Large intestine (tissue), 12 donors: ENCODE measurements at places on chromosomes 12 and 14. TPM values are rescaled to one million over a fixed set of nuclear protein-coding genes. Genes with fewer than 3 reads are reported as not detected.
A peak's percentile ranks its signal among the peaks of the same experiment; 100 is the strongest.

TCL1B gene
- 0.03 TPM for polyA plus RNA-seq

FKBP11 gene
- polyA plus RNA-seq = 55.3 TPM

NPFF gene
- not detected for polyA plus RNA-seq

SLCO1A2 gene
- polyA plus RNA-seq = 0.06 TPM

AJUBA gene
- 22.0 TPM for polyA plus RNA-seq

KITLG gene
- polyA plus RNA-seq = 17.2 TPM

LRRC74A gene
- not detected for polyA plus RNA-seq

FGD6 gene
- polyA plus RNA-seq = 12.3 TPM

NELL2 gene
- 99.9 TPM for polyA plus RNA-seq

- no peak within 1 kb of the TSS for H3K27ac ChIP-seq
- peaks cover 5% of the 10 kb centered on the region for H3K27me3 ChIP-seq
- H3K4me3 ChIP-seq = peak within 1 kb of the TSS; percentile 55
- H3K36me3 ChIP-seq = no peaks in the 10 kb centered on the region
Observed at GRCh38 chr14:74922752-74923401, at the start of gene RPS6KL1. RPS6KL1 (minus strand) TSS chr14:74923260; CDS start chr14:74921541, 1,719 bp downstream.

GRCh38 chr12:6347367-6348338, 5.8 kb upstream of the TNFRSF1A start:
- H3K36me3 ChIP-seq = no peaks in the 10 kb centered on the region
- DNase-seq = no peak
- H3K27ac ChIP-seq = no peak overlapping the region
- peaks cover 32% of the 10 kb centered on the region for H3K4me1 ChIP-seq

GRCh38 chr14:104428333-104428851, 151.2 kb upstream of the C14orf180 start:
- H3K4me1 ChIP-seq = peaks cover 4% of the 10 kb centered on the region
- H3K27me3 ChIP-seq = no peaks in the 10 kb centered on the region
- DNase-seq = no peak
- no peaks in the 10 kb centered on the region for H3K36me3 ChIP-seq
- H3K27ac ChIP-seq = no peak overlapping the region

DNA sequence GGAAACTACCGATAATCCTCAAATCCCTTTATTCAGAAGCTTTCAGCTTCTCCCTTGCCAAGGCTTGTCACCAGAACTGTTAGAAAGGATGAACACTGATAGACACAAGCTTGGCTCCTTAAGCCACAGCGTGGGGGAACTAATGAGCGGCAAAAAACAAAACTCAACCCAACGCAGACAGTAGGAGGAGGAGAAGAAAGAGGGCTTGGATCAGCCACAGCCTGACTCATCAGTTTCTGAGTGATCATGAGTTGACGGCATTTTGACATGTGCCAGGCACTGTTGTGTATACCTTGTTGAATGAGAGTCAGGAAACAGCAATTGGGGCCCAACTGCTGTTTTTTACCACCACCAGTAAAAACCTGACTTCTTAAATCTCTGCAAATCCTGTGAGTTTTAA, 23.7 kb downstream of the PLXNC1 start:
- no peaks in the 10 kb centered on the region for H3K27me3 ChIP-seq
- peaks cover 5% of the 10 kb centered on the region for H3K4me1 ChIP-seq
- DNase-seq = no peak
- H3K27ac ChIP-seq = no peak overlapping the region
- no peak overlapping the region for H3K4me3 ChIP-seq

- no peak overlapping the region for H3K27ac ChIP-seq
- no peak overlapping the region for H3K4me3 ChIP-seq
- no peaks in the 10 kb centered on the region for H3K4me1 ChIP-seq
- no peaks in the 10 kb centered on the region for H3K27me3 ChIP-seq
Observed at GRCh38 chr14:21241218-21241819, 27.9 kb downstream of the HNRNPC start.

DNA sequence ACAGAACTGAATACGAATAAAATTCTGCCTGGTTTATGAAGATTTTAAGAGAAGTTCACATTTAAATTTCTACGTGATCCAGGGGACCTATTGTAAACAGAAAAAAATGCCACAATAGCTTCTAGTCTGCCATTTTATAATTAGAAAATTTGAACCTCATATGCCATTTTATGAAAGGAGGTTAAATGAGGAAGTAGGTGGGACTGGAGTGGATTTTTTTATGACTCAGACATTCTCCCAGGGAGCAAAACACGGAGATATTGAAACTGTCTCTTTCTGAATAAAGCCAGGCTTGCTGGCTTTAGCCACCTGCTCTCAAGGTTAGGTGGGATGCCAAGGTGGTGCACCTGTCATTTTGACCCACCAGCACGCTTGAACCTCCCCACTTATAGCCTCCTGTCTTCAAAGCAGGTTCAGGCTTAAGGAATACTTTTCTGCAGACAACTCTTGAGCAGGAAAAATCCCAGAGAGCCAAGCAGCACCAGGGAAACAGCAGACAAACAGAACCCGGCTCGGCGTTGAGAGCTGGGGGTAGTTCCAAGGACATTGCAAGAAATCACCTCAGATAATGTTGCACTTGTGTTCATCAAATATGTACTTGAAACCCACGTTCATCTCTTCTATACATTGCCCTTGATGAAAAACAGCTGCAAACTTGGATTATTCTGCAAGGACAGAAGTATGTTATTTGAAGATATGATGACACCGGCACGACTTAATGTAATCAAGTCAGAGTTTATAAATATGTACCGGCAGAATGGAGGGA, 203.7 kb downstream of the PPM1H start:
- peaks cover 9% of the 10 kb centered on the region for H3K4me1 ChIP-seq
- DNase-seq = no peak
- no peak overlapping the region for H3K4me3 ChIP-seq
- H3K27ac ChIP-seq = no peak overlapping the region
- no peaks in the 10 kb centered on the region for H3K36me3 ChIP-seq

DNA sequence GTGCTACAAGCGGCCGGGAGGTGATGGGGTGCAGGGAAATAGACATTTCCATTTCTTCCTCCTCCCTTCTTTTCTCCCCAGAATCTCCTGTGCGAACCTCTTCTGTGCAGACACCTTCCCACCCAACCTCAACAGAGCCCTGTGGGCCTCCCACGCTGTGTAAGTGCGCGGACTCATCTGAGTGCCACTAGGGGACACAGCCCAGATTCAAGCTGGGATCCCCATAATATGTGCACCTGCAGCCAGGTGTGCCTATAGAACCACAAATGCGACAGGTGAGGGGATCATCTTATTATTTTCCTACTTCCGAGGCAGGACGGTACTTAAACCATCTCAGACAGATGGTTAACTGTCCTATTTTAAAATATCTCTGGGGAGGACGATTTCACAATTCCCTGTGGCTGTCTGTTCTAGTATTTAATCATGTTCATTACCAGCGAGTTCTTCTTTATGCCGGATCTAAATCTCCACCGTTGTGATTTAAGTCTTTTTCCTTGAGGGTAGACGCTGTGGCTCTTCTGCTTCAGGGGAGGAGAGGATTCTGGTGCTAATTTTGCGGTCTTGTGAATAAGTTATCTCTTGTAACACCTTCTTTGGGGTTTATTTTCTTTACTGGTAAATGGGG, 17.2 kb upstream of the CACNA1C start:
- no peaks in the 10 kb centered on the region for H3K36me3 ChIP-seq
- no peak overlapping the region for H3K27ac ChIP-seq
- no peak for DNase-seq
- H3K4me1 ChIP-seq = peaks cover 9% of the 10 kb centered on the region
- H3K4me3 ChIP-seq = peak overlapping the region; percentile 27
